ENCODE measurements at places on chromosomes 2 and 18. TPM values are rescaled to one million over a fixed set of nuclear protein-coding genes. Genes with fewer than 3 reads are reported as not detected.
A peak's percentile ranks its signal among the peaks of the same experiment; 100 is the strongest.

GRCh38 chr2:179275253-179276012, 10.8 kb upstream of the SESTD1 start:
- H3K27ac ChIP-seq, result no peak overlapping the region
- H3K27me3 ChIP-seq, result no peaks in the 10 kb centered on the region
- no peaks in the 10 kb centered on the region for H3K36me3 ChIP-seq
- peaks cover 4% of the 10 kb centered on the region for H3K4me1 ChIP-seq
- no peak overlapping the region for H3K4me3 ChIP-seq

GRCh38 chr2:159550231-159550630, 66.1 kb downstream of the BAZ2B start:
- no peak overlapping the region for H3K27ac ChIP-seq
- no peak for DNase-seq
- H3K4me3 ChIP-seq, result no peak overlapping the region
- no peaks in the 10 kb centered on the region for H3K36me3 ChIP-seq
- no peaks in the 10 kb centered on the region for H3K27me3 ChIP-seq

DNA sequence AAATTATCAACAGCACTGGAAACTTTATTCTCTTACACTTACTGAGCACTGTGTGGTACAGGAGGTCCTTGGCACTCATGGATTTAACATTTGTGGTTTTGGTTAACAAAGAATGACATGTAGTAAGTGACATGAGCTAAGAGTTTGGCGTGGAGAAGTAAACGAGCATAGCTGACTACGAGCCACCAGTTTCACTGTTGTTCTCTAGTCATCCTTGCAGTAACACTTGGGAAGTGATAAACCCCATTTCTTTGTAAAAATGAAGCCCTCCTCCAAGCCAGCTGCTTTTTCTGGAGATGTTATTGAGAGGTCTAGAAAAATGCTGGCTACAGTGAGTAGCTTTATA, 32.7 kb downstream of the QPCT start:
- no peak overlapping the region for H3K4me3 ChIP-seq
- H3K36me3 ChIP-seq, result no peaks in the 10 kb centered on the region
- peak; percentile 21 for DNase-seq
- H3K27me3 ChIP-seq, result peaks cover 20% of the 10 kb centered on the region
- no peak overlapping the region for H3K27ac ChIP-seq

DNA sequence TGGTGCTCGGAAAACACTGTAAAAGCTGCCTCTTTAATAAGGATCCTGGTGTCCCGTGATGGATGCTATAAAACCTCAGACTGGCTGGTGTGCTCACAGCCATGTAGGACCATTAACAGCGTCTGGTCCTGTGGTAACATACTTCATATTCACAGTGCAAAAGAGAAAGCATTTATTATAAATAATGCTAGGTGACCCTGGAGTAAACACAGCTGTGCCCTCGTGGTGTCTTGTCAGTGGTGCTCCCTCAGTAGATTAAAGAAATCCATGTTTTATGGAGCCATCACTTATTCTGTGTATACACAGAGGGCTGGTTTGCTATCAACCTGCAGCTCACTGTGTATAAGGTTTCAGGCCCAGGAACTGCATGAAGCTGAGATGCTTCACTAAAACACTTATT, 106.9 kb downstream of the CDK15 start:
- no peaks in the 10 kb centered on the region for H3K27me3 ChIP-seq
- no peak overlapping the region for H3K27ac ChIP-seq
- H3K4me1 ChIP-seq, result no peaks in the 10 kb centered on the region
- no peaks in the 10 kb centered on the region for H3K36me3 ChIP-seq
- no peak for DNase-seq

GRCh38 chr2:233546774-233547173, 19.8 kb downstream of the USP40 start:
- H3K4me1 ChIP-seq, result no peaks in the 10 kb centered on the region
- no peak for DNase-seq
- H3K4me3 ChIP-seq, result no peak overlapping the region
- H3K27ac ChIP-seq, result no peak overlapping the region
- H3K36me3 ChIP-seq, result peaks cover 12% of the 10 kb centered on the region

GRCh38 chr2:102145934-102146333, 3.4 kb downstream of the IL1R1 start:
- no peak overlapping the region for H3K27ac ChIP-seq
- no peaks in the 10 kb centered on the region for H3K36me3 ChIP-seq
- no peak overlapping the region for H3K4me3 ChIP-seq
- DNase-seq, result no peak
- peaks cover 18% of the 10 kb centered on the region for H3K4me1 ChIP-seq
- H3K27me3 ChIP-seq, result peaks cover 16% of the 10 kb centered on the region

DNA sequence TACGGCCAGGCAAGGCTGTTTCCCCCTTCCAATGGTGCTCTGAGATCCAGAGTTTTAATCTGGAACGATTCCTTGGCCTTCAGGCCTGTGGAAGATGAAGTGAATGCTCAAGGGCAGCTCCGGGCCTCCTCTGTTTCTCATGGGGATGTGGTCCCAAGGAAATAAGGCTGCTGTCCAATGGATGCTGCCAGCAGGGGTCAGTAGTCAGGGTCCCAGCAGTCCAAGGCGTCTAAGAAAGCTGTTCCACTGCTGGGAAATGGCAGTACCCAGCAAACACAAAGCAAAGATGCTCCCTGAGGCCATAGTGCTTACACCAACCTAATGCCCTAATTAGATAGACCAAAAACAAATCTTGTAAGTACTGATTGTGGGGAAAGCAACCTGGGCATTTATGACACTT, 12.5 kb downstream of the NMS start:
- peak; percentile 9 for DNase-seq
- no peaks in the 10 kb centered on the region for H3K4me1 ChIP-seq
- H3K36me3 ChIP-seq, result no peaks in the 10 kb centered on the region
- H3K27ac ChIP-seq, result no peak overlapping the region

- H3K36me3 ChIP-seq, result no peaks in the 10 kb centered on the region
- H3K4me1 ChIP-seq, result peaks cover 13% of the 10 kb centered on the region
- H3K4me3 ChIP-seq, result peak overlapping the region; percentile 36
- H3K27me3 ChIP-seq, result no peaks in the 10 kb centered on the region
Measured at GRCh38 chr2:96486696-96487095, 18.5 kb downstream of the NEURL3 start.

- H3K4me3 ChIP-seq, result no peak overlapping the region
- H3K4me1 ChIP-seq, result peaks cover 21% of the 10 kb centered on the region
- H3K27ac ChIP-seq, result no peak overlapping the region
- no peaks in the 10 kb centered on the region for H3K36me3 ChIP-seq
- H3K27me3 ChIP-seq, result peaks cover 19% of the 10 kb centered on the region
- DNase-seq, result no peak
Measured at GRCh38 chr2:24011250-24012104, 1.6 kb downstream of the MFSD2B start.

DNA sequence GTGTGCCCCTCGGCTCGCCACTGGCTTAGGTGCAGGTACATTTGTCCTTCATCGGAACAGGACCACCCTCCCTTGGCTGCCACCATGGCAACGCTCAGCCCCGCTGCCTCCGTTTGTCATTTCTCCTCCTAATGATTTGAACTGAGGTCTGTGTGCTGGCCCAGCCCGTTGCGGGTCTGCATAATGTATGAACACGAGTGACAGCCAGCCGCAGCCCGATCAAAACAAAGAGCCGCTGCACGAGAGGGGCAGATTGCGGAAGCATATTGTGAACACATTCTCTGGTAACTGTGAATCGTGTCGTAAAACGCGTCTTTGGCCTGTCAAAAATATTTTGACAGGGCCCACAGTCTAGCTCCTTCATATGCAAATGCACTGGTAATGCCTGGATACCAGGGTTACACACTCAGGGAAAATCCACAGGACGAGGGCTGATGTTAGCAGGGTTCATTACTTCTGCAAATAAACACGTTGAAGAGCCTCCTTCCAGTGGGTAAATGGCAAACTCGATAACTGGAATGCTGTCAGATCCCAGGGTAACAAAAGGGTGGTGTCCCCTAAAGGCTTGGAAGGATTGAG, 137.0 kb downstream of the AGAP1 start:
- H3K27ac ChIP-seq, result no peak overlapping the region
- no peaks in the 10 kb centered on the region for H3K27me3 ChIP-seq
- no peaks in the 10 kb centered on the region for H3K4me1 ChIP-seq
- no peak for DNase-seq
- no peak overlapping the region for H3K4me3 ChIP-seq

DNA sequence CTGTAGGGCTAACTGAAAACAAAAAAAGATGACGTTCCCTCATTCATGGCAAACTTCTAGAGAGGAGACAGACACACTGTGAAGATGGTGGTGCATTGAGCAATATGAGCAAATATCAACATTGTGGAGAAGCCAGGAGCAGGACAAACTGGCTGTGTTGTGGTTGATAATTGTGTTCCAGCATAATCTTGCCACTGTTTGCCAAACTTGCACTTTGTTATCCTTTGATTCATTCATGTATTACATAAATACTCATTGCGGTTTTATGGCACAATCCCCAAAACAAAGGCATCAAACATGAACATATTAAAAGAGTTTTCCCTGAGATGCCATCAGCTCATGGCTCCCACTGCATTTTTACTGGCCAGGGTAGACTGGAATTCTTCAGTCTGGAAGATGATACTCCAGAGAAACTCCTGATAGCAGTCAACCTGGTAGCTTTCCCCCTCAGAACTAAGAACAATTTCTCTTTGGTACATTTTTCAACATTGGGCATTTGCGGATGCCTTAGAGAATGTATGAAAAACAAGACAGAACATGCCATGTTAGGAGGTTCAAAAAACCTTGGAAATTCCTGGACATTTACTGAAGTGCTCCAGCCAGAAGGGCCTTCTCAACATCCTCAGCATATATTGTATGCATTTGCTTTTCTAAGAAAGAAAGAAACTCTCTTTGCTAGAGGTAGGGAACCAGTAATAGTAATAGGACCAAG, 487.4 kb upstream of the CELF4 start:
- no peaks in the 10 kb centered on the region for H3K27me3 ChIP-seq
- H3K27ac ChIP-seq, result no peak overlapping the region
- no peaks in the 10 kb centered on the region for H3K36me3 ChIP-seq
- no peak overlapping the region for H3K4me3 ChIP-seq

SNRPD1 gene
- total RNA-seq, result 31.6 TPM

UGT1A8 gene
- total RNA-seq, result not detected

LYG2 gene
- total RNA-seq, result not detected

PSME4 gene
- total RNA-seq, result 140 TPM

CDKL4 gene
- not detected for total RNA-seq

DPP10 gene
- total RNA-seq, result not detected

CGREF1 gene
- total RNA-seq, result not detected

TMEFF2 gene
- not detected for total RNA-seq

EGR4 gene
- 0.28 TPM for total RNA-seq

All from natural killer cell (primary cell).